ENCODE measurements at places on chromosomes 13 and 19.
A peak's percentile ranks its signal among the peaks of the same experiment; 100 is the strongest.

DNA sequence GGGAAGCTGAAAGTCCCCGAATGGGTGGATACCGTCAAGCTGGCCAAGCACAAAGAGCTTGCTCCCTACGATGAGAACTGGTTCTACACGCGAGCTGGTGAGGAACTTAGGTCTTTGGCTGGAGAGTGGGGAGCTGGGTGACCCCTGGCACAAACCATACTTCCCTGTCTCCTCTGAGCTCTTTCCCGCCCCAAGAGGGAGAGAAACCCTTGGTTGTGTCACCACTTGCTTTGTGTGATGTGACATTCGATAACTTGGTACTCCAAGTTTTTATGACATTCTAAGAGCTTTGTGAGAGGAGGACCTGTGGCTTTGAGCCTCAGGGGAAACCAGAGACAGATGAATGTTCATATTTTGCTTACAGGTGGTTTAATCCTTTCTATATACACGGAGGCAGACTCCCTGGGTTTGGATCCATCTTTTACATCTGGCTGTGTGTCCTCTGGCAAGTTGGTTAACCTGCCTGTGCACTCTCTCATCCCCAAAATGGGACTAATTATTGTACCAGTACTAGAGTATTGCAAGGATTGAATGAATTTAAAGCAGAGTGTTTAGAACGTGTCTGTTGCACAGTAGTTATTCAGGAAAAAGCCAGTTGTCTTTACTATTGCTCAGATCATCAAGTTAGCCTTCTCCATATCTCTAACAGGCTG, 1.2 kb downstream of the RPS19 start:
- DNase-seq = no peak

DNA sequence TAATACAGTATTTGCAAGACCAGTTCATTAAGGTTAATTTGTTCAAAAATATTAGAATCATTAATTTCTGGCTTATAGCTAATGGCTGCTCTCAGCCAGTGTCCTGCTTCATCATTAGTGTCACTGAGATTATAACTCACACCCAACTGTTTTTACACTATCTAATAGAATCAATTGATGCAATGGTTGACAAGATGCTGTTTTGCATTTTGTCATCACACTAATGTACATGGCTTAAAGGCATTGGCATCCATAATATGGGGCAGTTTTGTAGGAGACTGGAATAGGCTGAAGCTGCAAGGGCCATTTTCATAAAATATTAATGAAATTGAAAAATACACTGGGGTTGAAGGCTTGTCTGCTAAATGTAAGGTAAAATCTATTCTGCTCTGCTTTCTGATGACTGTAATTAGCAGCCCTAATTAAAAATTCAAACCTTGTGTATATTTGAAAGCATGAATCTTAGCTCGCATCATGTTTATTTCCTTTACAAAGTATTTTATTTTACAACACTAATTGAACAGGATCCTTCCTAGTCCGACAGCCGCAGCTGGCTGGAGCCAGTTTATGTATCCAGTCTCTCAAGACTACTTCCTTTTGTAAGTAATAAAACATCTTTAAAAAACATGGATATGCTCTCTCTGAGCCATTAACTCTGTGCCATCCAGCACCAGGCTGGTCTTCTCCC, 296.7 kb downstream of the POU4F1 start:
- DNase-seq = no peak

DNA sequence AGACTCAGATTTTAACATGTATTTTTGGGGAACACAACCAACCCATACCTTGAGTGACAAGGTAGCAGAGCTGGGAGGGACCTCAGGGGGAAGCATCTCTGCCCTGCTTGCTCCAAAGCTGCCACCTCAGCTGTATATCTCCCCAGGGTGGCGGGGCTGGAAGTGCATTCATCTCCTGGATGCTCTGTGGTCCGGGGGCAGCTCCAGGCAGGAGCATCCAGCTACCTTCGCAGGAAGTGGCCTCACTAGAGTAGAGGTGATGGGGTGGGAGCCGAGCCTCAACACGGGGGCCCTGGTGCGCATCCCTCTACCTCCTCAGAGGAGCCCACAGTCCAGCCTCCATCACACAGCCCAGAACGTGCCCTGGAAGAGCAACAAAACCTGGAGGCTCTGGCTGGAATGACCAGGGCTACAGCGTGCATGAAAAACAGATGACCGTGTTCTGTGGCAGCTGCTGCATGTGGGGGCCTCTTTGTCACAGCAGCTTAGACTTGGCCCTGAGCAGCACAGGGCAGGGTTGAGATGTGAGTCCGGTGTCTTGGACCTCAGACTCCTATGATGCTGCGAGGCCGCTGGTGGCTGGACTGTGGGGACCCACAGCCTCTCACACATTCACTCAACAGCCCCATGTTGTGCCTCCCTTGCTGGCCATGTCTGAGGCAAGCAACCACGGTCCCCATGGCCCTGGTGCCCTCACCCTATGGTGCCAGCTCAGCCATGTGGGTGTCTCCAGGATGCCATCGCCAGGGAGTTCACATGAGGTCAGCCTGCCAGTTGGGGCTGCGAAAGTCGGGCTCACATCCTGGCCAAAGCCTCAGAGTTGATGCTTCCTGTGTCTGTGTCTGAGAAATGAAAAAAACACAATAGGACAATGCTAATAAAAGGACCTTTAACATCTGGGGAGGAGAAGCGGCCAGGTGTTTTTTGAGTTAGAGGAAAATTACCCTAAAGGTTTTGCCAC, 17.1 kb upstream of the GAS6 start:
- no peak for DNase-seq

- DNase-seq = peak; percentile 12
These were observed at the start of gene BRSK1 for GRCh38 chr19:55283548-55284377. Gene BRSK1 (plus strand): TSS chr19:55283997. CDS start chr19:55284443, 446 bp downstream.

DNA sequence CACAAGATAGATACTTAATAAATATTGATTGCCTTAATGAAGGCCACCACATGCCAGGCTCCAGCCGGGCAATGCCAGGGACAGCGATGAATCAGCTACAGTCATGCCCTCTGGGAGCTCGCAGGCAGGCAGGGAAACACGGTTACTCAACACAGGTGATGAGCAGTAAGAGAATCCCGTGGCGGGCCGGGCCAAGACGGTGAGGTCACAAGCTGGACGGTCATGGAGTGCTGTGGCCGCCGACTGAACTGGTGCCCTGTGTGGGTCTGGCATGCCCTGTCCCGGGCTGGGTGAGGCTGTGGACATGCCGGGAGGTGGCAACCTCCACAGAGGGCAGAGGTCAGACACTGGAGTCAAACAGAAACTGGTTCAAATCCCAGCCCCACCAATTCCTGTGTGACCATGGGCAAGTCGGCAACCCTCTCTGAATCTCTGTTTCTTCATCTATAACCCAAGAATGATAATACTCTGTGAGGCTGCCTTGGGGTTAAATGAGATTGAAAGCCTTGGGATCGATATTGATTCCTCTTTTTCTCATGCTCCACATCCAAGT, 13.2 kb upstream of the PAK4 start:
- no peak for DNase-seq

DNA sequence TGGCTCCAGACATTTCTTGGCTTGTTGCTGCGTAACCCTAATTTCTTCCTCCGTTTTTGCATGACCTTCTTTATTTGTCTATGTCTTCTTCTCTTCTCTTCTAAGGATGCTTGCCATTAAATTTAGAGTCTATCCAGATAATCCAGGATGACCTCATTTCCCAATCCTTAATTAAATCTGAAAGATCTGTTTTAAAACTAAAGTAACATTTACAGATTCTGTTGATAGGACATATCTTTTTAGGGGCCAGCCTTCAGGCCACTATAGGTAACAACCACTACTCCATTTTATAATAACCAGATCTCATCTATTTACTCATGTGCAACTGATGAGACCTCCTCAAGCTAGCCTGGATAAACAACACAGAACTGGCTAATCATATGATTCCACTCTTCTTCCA, 490.5 kb upstream of the SLC10A2 start:
- DNase-seq = no peak

- no peak for DNase-seq
These were observed 68.3 kb downstream of the FNDC3A start for GRCh38 chr13:49044008-49044407.

GRCh38 chr13:36157480-36157879, 26.3 kb upstream of the DCLK1 start:
- DNase-seq = no peak

- DNase-seq = no peak
These were observed 311.8 kb downstream of the SPRY2 start for GRCh38 chr13:80029170-80029569.

DNA sequence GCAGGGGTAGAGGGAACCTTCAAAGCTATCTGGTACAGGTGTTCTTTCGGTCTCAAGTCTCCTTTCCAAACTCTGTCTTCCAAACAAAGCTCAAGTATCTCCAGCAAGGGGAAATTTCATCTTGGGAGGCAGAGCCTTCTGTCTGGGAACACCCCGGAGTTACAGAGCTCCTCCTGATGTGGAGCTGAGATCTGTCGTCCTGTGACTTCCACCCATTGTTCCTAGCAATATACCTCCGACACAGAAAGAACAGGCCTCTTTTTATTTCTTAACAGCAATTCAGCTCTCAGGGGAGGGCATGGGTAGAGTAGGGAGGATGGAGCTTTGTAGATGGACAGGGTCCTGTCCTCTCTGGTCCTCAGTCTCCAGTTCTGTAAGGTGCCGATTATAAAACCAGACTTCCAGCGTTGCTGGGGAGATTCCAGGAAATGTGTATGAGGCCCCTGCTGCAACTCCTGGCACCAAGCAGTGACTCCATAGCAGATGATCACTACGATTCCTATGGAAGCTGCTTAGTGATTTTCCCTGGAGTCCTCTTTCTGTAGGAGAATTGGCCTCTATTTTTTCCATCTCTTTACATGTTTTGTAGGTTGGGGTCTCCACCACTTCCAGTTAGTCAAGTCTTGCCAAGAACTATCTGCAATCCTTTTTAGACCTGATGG, 56.0 kb upstream of the ARGLU1 start:
- DNase-seq = no peak

GRCh38 chr13:111443981-111444380, 123.5 kb downstream of the TEX29 start:
- DNase-seq = no peak

- DNase-seq = no peak
These were observed 87.1 kb downstream of the GJA3 start for GRCh38 chr13:20073775-20074174.

- DNase-seq = no peak
These were observed 11.6 kb upstream of the ASF1B start for GRCh38 chr19:14147797-14148605.

DNA sequence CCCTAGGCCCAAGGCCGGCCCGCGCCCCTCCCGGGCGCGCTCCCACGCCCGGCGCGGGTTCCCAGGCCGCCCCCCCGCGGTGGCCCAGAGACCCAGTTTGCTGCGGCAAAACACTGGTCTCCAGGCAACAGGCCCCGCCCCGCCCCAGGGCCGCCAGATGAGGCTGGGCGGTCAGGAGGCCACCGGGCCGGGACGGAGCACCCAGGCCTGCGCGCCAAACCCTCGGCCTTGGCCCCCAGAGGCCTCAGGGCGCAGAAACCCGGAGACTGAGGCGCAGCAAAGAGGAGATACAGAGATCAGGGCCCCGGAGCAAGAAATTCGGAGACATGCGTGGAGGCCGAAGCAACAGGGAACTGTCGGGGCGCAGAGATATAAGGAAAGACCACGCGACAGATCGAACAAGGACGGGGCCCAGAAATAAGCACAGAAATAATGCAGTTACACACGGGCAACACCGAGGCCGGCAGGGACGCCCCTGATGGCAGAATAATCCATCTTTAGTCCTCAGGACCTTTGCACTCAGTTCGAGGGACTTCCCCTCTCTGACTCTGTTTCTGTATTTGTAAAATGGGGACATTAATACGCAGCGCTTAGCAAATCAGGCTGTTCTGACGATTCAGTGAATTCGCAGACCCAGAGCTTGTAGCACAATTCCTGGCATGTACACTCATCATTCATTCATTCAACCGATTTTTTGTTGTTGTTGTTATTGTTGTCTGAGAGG, 20.8 kb upstream of the ERCC1 start:
- DNase-seq = no peak

- DNase-seq = no peak
These were observed 40.2 kb upstream of the ABCC4 start for GRCh38 chr13:95341441-95341840.

GRCh38 chr19:40528533-40529092, 48.1 kb upstream of the SHKBP1 start:
- DNase-seq = no peak

- DNase-seq = no peak
These were observed 17.2 kb downstream of the KCNC3 start for GRCh38 chr19:50311723-50312635.

- DNase-seq = no peak
These were observed 33.9 kb upstream of the CCNE1 start for GRCh38 chr19:29777781-29778309.

GRCh38 chr19:16435238-16435917, 36.4 kb downstream of the EPS15L1 start:
- no peak for DNase-seq

DNA sequence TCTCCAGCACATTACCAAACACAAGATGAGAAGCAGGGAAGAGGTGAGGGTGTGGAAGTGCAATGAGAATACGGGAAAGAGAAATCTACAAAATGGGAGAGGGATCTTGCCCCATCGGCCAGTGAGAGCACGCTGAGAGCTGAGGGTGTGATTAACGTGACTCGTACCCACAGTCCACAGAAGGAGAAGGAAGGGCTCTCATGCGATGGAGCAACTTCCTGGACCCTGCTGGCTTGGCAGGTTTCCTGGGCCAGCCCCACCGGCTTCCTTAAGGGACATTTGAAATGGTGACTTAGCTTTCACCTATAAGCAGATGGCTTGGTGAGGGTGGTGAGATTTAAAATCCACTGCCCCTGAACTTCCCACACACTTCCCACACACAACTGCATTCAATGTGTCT, 740.1 kb downstream of the UQCRFS1 start:
- DNase-seq = no peak

DNA sequence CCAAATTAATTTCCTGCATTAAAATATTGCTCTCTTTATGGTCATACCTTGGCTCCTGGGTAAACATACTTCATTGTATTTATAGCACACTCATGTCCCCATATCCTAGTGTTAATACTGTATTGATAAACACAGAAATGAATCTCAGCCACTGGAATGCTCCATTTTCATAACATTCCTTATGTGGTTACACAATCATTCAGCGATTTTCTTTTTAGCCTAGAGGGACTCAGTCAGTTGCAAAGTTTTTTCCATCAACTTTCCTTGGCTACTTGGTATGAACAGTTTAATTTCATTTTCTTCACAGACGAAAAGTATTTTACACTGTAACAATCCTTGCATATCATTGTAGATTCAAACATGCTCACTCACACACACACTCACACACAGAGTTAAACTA, 471.5 kb downstream of the FGF14 start:
- DNase-seq = no peak

DNA sequence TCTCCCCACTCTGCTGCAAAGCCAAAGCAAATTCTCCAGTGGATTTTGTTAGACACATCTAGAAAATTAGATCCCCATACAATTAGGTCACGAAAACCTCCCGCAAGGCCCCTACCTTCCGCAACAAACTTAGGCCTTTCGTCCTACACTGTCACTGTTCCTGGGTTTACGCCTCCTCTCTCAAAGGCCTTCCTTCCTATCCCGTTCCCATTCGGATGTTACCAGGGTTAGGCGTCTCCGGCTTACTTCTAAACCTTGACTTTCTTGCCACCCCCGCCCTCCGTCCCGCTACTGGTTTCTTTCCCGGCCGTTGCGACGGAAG, 754 bp downstream of the RNF6 start:
- no peak for DNase-seq

Data from NCI-H2081 treated with DMSO at 0.1 percent for 48 hours (cell line).